ENCODE measurements at places on chromosomes 2 and 18.

- DNase-seq: no peak
These were observed 978.4 kb upstream of the KLHL29 start for GRCh38 chr2:22406625-22407024.

- no peak for DNase-seq
These were observed 310.6 kb upstream of the PIK3C3 start for GRCh38 chr18:41644466-41644865.

DNA sequence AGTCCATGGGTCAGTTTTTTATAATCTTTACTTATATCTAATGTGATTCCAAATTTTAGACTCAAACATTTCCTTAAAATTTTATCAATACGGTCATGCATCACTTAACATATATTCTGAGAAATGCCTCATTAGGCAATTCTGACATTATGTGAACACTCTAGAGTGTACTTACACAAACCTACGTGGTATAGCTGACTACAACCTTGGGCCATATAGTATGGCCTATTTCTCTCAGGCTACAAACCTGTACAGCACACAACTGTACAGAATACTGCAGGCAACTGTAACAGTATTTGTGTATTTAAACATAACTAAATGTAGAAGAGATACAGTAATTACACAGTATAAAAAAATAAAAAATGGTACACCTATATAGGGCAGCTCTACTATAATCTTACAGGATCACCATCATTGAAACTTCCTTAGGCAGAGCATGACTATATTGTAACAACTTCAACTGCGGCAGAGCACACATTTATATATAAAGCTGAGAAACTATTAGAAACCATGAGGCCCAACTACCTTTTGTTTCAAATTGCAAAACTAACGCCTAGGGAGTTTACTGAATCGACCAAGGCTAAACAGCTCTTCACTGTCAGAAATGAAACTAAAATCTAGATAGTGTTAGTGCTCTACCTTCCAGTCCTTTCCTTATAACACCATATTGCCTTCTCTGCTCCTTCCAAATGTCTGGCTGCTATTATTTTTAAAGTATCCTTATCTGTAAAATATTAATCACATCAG is 6.9 kb downstream of the YES1 start:
- no peak for DNase-seq

DNA sequence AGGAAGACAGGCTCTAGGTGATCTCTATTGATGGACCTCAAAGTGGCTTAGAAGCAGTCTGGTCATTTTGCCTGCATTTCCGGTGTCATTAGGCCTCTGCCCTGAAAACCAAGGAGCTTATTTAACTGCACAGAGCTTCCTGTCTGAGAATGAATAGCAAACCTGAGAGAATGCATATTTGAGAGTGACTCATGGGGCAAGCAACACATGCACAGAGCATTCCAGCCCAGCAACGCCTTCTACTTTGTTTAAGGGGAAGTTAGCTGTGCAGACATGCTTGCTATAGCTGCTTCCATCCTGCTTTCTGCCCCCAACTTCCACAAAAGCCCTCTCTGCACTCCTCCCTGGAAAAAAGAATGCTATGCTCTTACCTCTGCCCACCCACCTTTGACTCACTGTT is 232.8 kb downstream of the GRB14 start:
- DNase-seq: peak; percentile 77

DNA sequence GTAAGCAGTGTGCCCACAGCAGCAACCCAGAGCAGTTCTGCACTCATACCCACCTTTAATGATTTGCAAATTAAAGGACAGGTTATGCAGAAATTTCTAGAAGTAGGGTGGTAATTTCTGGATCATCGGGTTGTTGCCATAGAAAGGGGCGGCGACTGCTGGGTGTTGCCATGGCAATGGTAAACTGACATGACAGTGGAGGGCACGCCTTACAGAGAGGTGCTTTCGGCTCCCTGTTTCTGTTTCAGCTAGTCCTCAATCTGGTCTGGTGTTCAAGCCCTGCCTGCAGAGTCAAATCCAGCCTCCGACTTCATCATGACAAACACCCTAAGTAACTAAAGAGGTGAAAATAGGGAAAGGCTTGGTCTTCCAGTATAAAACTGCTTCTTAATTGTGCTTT is 667.7 kb downstream of the SOCS6 start:
- DNase-seq: no peak
